ENCODE measurements at places on chromosomes 1 and 21. TPM values are rescaled to one million over a fixed set of nuclear protein-coding genes. Genes with fewer than 3 reads are reported as not detected.

- no peak overlapping the region for H3K4me3 ChIP-seq
- no peaks in the 10 kb centered on the region for H3K4me1 ChIP-seq
- no peak overlapping the region for H3K27ac ChIP-seq
- no peak for DNase-seq
These were observed 21.9 kb upstream of the NBL1 start for GRCh38 chr1:19622204-19622603.

DNA sequence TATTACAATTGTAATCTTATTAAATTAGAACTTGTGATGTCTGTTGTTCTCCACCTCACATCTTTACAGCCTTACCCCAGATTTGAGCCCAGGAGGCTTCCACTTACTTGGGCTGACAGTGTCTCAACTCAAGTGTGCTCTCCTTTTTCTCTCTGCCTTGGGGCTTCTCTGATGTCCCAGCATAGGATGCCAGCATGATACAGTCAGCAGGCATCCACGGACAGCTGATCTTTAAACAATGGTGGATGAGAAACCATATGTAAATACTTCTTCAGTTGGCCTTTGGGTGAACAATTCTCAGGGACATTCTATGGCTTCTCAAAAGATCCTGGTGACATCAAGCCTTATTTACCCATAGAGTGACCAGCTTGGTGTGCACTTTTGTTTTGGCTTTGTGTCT is 107.6 kb upstream of the GORAB start:
- no peak for DNase-seq
- no peak overlapping the region for H3K27ac ChIP-seq
- H3K4me3 ChIP-seq, result no peak overlapping the region
- H3K36me3 ChIP-seq, result no peaks in the 10 kb centered on the region

DNA sequence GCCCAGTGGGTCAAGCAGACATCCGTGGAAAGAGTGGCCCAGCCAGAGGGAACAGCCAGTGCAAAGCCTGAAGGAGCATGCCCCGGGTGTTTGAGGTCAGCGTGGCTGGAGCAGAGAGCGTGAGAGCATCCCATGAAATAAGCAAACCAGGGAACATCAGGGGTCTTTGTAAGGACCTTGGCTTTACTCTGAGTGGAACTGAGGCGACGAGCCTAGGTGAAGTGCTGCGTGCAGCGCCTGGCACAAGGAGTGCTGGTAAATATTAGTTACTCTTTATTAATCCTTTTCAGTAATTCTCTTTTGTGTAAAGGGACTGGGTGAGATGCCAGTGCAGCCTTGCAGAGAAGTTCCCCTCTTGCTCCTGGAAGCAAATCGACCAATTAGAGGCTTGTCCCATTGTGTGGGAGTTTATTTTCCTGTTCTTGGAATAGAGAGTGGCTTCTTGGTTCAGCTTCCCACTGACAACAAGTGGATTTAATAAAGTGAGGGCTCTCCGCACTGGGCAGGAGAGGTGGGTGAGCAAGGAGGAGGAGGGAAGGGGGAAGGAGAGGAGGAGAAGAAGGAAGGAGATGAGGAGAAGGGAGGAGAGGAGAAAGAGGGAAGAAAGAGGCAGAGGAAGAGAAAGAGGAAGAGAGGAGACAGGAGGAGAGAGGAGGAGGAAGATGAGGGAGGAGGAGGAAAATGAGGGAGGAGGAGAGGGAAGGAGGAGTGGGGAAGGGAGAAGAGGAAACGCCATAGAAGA is 37.6 kb upstream of the DISP3 start:
- no peak overlapping the region for H3K27ac ChIP-seq
- peaks cover 1% of the 10 kb centered on the region for H3K4me1 ChIP-seq
- H3K27me3 ChIP-seq, result no peaks in the 10 kb centered on the region
- H3K36me3 ChIP-seq, result no peaks in the 10 kb centered on the region

DNA sequence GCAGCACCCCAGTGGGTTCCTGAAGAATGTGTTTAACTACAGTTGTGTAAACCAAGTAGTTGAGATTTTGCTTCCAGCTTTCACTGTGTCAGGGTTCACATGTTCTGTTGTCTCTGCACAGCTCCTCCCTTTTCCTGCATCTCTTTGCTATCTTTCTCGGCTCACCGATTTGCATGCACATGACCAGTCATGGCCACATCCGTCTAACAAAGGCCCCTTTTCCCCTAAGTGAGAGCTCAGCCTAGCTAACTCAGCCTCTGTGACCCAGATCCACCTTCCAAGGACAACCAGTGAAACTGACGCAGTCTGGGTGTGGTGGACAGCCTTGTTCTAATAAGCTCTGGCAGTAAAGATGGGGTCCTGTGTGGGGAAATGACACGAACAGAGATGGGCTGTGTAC is 101.1 kb downstream of the ZP4 start:
- H3K4me3 ChIP-seq, result no peak overlapping the region
- no peak overlapping the region for H3K27ac ChIP-seq
- no peaks in the 10 kb centered on the region for H3K27me3 ChIP-seq
- DNase-seq, result no peak
- no peaks in the 10 kb centered on the region for H3K36me3 ChIP-seq
- no peaks in the 10 kb centered on the region for H3K4me1 ChIP-seq

DNA sequence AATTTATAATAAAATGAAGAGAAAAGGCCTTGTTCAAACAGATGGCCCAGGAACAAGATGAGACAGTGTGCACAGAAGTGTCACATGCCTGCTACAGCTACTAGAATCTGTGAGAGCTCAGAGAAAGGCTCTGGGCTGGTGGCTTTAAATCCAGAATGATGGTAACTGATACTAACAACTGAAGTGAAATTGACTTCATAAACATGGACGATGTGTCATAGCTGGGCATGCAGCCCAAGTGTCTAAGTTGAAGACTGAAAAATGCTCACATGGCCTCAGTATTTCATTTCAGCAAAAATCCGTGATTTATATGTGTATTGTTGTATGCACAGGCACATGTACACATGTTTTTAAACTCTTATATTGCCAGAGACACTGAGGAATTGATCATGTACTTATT is 208.3 kb upstream of the RUNX1 start:
- no peaks in the 10 kb centered on the region for H3K36me3 ChIP-seq
- H3K27me3 ChIP-seq, result no peaks in the 10 kb centered on the region
- DNase-seq, result no peak
- no peak overlapping the region for H3K4me3 ChIP-seq

- no peak overlapping the region for H3K4me3 ChIP-seq
- H3K36me3 ChIP-seq, result no peaks in the 10 kb centered on the region
- no peak overlapping the region for H3K27ac ChIP-seq
These were observed 27.3 kb downstream of the WNT9A start for GRCh38 chr1:227920426-227920825.

GRCh38 chr1:119226913-119227312 is 86.5 kb upstream of the WARS2 start:
- H3K4me1 ChIP-seq, result no peaks in the 10 kb centered on the region
- H3K36me3 ChIP-seq, result no peaks in the 10 kb centered on the region
- H3K27me3 ChIP-seq, result no peaks in the 10 kb centered on the region
- no peak for DNase-seq

DNA sequence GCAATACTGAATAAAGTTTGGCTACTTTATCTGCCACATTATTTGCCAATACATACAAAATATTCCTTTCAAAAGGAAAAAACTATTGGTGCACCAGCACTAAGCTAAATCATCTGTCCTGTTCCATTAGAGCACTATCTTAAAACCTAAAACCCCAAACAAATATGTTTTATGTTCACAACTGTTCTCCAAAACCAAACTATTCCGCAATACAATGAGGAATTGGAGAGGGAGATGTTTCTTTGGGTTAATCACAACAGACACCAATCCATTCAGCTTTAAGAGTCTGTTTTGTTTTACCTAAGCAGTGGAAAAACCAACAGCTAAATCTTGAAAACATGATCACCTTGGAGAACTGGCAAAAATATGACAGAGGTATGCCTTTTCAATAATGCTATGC is 85.1 kb downstream of the ZNF644 start:
- no peak overlapping the region for H3K4me3 ChIP-seq
- peaks cover 11% of the 10 kb centered on the region for H3K4me1 ChIP-seq
- H3K27me3 ChIP-seq, result no peaks in the 10 kb centered on the region
- DNase-seq, result no peak

- H3K4me3 ChIP-seq, result no peak overlapping the region
- H3K4me1 ChIP-seq, result peaks cover 10% of the 10 kb centered on the region
- DNase-seq, result no peak
- H3K36me3 ChIP-seq, result no peaks in the 10 kb centered on the region
- H3K27me3 ChIP-seq, result no peaks in the 10 kb centered on the region
These were observed 5.7 kb upstream of the CBR3 start for GRCh38 chr21:36129219-36129618.

The CRTC2 gene
- 113 TPM for total RNA-seq

The CYP4A22 gene
- total RNA-seq, result not detected

DNA sequence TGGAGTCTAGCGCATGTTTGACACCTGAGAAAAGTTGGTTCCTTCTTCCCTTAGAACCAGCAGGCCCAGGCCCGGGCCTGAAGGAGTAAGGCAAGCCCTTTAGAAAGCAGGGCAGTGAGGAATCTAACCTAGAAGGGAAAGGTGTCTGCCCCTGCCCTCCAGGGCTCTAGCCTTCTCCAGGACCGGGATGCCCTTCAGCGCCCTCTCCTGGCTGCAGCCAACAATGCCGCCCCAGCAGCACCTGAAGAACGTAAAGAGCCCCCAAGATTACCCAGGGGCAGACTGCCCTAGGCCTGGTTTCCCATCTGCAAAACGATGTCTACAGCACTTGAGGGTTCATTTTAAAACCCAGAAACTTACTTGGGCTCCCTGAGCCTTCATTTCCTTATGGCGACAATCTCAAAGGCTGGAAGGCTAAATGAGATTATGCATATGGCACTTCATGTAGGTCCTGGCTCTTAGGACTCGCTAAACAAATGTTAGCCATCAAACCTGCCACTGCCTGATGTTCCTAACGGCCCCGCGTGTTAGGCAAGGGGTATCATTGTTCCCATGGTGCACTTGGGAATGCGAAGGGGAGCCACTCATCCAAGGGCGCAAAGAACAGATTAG is 106.7 kb upstream of the KLHDC7A start:
- DNase-seq, result no peak
- H3K4me3 ChIP-seq, result no peak overlapping the region
- no peak overlapping the region for H3K27ac ChIP-seq
- no peaks in the 10 kb centered on the region for H3K27me3 ChIP-seq
- no peaks in the 10 kb centered on the region for H3K4me1 ChIP-seq
- H3K36me3 ChIP-seq, result no peaks in the 10 kb centered on the region

DNA sequence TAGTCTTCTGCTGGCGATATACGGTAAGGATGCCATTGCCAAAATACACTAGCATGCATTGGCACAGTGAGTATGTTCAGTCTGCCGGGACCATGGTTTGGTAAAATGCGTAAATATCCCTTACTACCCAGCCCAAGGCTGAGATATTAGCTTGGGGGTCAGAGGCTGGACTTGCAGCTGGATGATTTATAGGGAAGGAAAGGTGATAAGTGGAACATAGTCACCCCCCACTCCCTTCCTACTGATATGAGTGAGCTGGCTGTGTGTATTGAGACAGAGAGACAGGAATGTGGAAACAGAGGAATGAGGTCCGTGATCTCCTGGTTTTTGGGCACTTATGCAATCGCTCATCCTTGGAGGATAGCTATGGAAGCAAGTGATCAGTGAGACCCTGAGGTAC is 642.8 kb downstream of the KCNT2 start:
- H3K4me3 ChIP-seq, result no peak overlapping the region
- H3K27me3 ChIP-seq, result no peaks in the 10 kb centered on the region
- H3K36me3 ChIP-seq, result no peaks in the 10 kb centered on the region
- DNase-seq, result no peak
- no peak overlapping the region for H3K27ac ChIP-seq
- no peaks in the 10 kb centered on the region for H3K4me1 ChIP-seq

The SUSD4 gene
- 2.9 TPM for total RNA-seq

DNA sequence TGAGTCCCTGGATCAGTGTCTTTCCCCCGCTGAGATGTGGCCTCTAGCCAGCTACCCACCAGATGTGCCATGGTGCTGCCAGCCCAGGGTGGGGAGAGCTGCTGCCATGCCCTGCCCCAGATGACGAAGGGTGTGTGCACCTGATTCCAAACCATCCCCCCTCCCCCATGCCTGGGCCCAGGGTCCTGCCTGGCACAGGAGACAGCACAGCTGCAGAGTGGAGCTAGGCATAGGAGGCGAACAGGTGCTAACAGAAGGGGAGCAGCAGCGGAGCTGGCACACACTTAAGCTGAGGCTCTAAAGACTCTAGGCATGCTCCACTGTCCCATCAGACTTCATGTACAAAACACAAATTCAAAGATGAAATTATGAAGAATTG is 9.0 kb upstream of the LDLRAP1 start:
- DNase-seq, result no peak
- no peaks in the 10 kb centered on the region for H3K4me1 ChIP-seq
- H3K36me3 ChIP-seq, result no peaks in the 10 kb centered on the region
- H3K27me3 ChIP-seq, result no peaks in the 10 kb centered on the region
- H3K27ac ChIP-seq, result no peak overlapping the region

DNA sequence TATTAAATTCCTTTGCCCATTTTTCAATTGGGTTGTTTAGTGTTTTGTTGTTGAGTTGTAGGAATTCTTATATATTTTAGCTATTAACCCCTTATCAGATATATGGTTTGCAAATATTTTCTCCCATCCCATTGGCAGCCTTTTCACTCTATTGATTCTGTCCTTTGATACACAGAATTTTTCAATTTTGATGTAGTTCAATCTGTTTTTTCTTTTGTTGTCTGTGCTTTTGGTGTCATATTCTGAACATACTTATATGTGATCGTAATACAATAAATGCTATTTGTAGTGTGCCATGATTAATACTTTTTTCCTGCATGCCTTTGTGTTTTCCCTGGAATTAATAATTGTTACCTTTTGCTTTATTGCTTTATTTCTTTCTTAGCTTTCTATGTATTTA is 7.8 kb upstream of the LRP8 start:
- no peak overlapping the region for H3K4me3 ChIP-seq
- DNase-seq, result no peak
- H3K4me1 ChIP-seq, result peaks cover 9% of the 10 kb centered on the region
- H3K27me3 ChIP-seq, result no peaks in the 10 kb centered on the region

The PRDM16 gene
- total RNA-seq, result not detected

DNA sequence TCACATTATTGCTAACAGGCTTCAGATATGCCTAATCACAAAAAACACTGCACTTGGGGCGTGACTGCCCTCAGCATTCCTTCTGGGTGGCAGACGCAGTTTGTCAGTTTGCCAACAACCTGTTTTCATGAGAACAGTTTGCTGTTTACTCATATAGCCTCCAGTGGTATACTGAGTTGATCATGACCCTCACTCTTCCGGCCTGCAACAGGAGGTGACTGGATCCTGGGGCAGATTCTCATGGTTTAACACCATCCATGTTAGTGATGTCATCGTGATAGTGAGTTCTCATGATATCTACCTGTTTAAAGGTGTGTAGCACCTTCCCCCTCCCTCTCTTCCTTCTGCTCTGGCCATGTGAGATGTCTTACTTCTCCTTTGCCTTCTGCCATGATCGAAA is 555.2 kb downstream of the PLPP3 start:
- no peak overlapping the region for H3K4me3 ChIP-seq
- no peaks in the 10 kb centered on the region for H3K4me1 ChIP-seq
- no peak overlapping the region for H3K27ac ChIP-seq
- H3K27me3 ChIP-seq, result no peaks in the 10 kb centered on the region

- DNase-seq, result no peak
- no peaks in the 10 kb centered on the region for H3K36me3 ChIP-seq
- H3K4me1 ChIP-seq, result no peaks in the 10 kb centered on the region
- H3K27ac ChIP-seq, result no peak overlapping the region
- no peak overlapping the region for H3K4me3 ChIP-seq
- H3K27me3 ChIP-seq, result no peaks in the 10 kb centered on the region
These were observed 141.4 kb upstream of the CACYBP start for GRCh38 chr1:174858301-174858700.

- H3K27me3 ChIP-seq, result no peaks in the 10 kb centered on the region
- DNase-seq, result no peak
- no peak overlapping the region for H3K4me3 ChIP-seq
- no peaks in the 10 kb centered on the region for H3K4me1 ChIP-seq
- no peak overlapping the region for H3K27ac ChIP-seq
- no peaks in the 10 kb centered on the region for H3K36me3 ChIP-seq
These were observed 178.4 kb downstream of the ADSS2 start for GRCh38 chr1:244273262-244273844.

The MLLT11 gene
- total RNA-seq, result 4.5 TPM

Data from CD4-positive, alpha-beta memory T cell (primary cell).